ENCODE measurements at places on chromosomes 12 and 14.
A peak's percentile ranks its signal among the peaks of the same experiment; 100 is the strongest.

DNA sequence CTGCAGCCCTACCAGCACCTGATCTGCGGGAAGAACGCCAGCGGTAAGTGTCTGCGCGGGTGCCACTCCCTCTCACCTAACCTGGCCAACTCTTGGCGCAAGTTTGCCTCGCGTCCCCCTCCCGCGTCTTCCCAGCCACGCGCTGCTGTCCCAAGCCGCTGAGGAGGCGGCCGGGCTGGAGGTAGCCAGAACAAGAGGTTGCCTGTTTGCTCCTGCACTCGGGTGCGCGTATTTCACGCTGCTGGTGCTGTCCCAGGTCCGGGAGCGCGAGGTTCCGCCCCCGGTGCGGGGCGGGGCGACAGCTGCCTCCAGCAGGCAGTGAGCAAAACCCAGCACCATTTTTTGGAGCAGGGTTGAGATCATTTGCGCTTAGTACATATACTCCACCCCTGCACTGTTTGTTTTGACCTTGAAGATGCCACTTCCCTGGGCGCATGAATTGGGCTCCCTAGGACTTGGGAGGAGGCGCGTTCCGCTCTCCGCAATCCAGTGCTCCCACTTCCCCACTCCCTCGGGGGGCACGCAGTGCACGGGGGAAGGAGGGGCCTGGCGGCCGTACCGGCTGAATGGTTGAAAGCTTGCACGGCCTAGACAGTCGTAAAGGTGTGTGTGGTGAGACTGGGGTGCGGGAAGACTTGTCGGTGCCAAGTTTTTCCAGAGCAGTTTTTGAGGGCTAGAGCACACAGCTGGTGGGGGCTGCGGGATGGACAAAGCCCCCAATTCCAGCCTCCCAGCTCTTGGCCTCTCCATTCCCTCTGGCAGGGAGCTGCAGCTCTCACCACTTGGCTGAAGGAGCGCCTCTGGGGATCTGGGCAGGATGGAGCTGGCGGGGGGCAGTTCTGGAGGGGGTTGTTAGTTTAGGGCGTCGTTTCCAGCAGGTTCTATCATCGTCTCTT lies 226.9 kb upstream of the CRY1 start:
- peak; percentile 73 for DNase-seq

DNA sequence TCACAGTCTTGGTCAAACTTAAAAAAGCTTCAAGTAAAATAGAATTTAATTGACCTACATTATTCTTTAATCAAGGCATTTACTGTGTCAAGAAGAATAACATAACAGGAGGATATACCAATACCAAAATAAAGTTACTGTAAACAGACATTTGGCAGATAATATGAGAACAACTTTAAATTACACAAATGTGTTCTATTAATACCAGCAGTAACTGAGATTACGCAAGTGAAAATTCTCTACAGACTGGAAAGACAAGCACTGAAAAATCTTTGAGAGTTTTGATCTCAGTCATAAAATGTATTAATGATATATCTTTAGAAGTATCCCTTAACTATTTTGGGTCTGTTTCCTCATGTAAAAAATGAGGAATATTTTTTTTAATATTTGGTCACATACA lies 169.2 kb upstream of the SOX5 start:
- DNase-seq: no peak

GRCh38 chr14:72560889-72561493 lies 332.9 kb downstream of the DPF3 start:
- no peak for DNase-seq

DNA sequence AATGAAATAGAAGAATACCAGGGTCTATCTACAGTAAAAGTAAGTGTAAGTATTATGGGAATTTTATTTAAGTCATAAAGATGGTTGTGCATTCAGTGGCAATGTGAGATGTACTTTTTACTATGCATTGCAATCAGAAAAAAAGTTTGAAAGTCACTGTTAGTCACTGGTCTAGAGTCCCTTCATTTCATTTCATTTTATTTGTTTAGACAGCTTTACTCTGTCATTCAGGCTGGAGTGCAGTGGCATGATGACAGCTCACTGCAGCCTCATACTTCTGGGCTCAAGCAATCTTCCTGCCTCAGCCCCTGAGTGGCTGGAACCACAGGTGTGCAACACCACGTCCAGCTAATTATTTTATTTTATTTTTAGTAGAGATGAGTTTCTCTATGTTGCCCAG lies 42.6 kb downstream of the TGFB3 start:
- DNase-seq: no peak

- DNase-seq: no peak
These were observed 913.2 kb downstream of the NRXN3 start for GRCh38 chr14:79083356-79083755.

DNA sequence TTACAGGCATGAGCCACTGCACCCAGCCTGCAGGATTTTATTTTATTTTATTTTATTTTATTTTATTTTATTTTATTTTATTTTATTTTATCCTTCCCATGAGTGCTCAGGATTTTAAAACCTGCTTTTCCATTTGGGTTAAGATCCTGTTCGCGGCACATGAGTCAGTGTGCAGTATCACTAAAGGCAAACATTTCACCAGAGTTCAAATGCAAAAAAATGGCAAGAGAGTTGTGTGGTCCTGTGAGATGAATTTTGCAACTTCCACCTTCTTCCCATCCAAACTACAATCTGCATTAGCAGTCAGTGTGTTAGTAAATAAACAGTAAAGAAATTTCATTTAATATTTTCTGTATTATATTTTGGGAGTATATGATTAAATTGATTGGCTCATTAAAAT lies 29.0 kb downstream of the MOAP1 start:
- no peak for DNase-seq

DNA sequence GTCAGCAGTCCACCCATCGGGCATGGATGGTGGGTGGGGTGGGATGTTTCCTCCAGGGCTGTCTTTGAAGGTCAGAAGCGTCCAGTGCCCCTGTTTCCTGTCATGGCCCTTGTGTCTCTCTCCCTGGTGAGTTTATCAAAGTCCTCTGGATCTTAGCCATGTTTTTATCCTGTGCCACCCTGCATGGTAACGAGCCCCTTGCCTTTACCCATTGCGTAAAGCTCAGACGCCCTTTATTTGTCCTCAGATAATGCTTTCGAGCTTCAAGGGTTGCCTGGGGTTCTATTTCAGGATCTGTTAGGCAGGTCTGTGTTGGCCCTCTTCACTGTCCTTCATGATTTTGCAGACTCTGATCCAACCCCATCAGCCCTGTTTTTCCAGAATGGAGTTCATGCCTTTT lies 172.9 kb downstream of the TSPAN9 start:
- no peak for DNase-seq

DNA sequence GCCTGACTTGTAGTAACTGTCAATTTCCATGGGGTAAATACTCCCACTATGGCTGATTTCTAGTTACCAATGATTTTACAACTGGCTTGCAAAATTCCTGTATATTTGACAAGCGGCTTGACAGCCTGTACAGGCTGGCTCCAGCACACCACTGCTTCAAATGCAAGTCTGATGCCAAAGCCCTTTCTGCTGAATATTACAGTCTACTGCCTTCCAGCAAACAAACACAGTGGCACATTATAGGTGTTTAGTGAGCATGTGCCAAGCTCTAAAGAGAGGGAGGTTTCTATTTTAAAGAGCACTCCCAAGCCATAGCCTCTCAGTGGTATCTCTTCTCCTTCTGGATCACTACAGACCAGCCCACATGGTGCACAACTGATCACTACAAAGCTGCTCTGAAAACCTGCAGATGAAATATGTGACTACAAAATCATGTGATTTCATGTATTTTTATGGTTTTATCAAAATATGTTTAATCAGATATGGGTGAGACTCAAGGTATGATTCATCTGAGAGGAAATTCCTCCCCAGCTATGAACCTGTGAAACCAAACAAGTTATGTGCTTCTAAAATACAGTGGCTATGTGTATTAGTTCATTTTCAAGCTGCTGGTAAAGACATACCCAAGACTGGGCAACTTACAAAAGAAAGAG lies 101.5 kb downstream of the RPAP3 start:
- no peak for DNase-seq

- DNase-seq: no peak
These were observed 3.4 kb downstream of the GDF11 start for GRCh38 chr12:55746174-55746912.

DNA sequence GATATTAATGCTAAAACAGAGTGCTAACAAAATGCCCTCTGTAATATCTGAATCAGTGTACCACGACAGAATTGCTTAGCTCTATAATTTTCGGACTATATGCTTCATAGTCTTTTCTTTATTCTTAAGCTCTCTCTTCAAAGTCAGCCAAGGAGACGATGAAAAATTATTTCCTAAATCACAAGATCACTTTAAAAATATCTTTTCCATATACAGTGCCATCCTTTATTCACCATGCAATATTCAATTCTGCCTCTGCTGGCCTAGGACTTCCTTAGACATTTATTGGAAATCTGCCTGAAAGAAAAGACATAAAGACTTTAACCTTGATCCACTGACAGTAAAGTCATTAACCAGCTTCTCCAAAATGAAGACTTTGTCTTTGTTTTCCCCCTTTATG lies 238.9 kb upstream of the BTG1 start:
- DNase-seq: no peak

- no peak for DNase-seq
These were observed 88.0 kb upstream of the TMEM260 start for GRCh38 chr14:56491299-56492285.

- no peak for DNase-seq
These were observed 40.2 kb downstream of the SCARB1 start for GRCh38 chr12:124823272-124823970.

DNA sequence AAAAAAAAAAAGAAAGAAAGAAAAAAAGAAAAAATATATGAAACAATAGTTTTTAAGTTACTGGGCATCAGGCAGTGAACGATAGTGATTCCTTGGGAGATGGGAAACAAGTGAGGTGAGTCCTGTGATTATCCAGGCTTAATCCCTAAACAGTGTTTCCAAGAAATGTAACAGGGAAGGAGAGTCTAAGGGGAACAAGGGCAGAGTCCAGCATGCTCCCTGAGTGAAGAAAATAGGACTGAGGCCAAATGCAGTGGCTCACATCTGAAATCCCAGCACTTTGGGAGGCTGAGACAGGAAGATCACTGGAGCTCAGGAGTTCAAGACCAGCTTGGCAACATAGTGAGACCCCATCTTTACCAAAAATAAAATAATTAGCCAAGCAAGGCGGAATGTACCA lies 40.7 kb downstream of the R3HDM2 start:
- DNase-seq: no peak

- peak; percentile 50 for DNase-seq
These were observed 5.5 kb downstream of the CEP170B start for GRCh38 chr14:104870368-104871144.

DNA sequence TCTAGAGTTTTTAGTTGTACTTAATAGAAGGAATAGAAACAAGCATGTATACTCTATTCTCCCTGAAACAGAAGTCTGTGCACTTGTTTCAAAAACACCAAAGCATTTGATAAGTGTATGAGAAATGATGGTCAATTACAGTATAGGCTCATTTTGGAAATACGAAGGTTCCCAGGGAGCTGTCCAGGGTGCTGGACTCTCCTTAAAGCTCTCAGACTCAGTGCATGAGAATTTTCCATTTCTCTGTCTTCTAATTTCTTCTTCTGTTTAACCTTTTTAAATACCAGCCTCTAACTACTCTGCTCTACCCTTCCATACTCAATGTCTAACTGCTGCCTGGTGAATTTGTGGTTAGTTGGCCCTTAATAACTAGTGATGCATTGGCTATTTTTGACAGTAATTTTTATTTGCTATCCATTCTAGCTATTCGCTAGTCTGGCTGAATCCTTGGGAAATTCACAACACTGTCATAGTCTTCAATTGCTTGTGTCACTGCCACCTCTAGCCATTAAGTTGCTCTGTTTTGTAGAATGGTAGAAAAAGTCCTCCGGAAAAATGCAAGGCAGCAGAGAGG lies 229.2 kb downstream of the NRXN3 start:
- no peak for DNase-seq

- no peak for DNase-seq
These were observed 165.7 kb downstream of the CAND1 start for GRCh38 chr12:67434671-67435370.

DNA sequence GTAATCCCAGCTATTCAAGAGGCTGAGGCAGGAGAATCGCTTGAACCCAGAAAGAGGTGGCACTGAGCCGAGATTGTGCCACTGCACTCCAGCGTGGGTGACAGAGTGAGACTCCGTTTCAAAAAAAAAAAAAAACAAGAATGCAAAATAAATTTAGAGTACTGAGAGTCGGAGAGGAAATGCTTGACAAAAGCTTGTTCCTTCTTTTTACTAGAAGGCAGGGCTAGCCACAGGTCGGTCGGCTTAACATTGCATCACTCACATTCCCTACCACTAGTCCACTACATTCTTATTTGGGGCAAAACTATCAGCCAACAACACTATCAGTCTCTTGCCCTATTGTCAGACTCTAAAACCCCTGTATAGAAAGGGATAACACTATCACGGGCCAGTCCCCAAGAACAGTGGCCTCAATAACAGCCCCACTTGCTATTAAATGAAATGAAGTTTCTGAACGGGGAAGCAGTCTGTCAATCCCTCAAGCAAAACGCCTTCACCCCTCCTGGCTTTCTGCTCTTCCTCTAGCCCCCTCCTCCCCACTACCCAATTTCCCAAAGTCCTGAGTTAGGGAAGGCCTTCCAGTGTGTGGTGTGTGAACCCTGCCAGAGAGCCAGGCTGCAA lies 1.0 kb downstream of the RNF41 start:
- DNase-seq: no peak

GRCh38 chr12:46452061-46452615 lies 79.6 kb upstream of the SLC38A2 start:
- no peak for DNase-seq
